Progenitor cell of endocrine pancreas (in vitro differentiated cells): ENCODE measurements at places on chromosomes 3 and 15. TPM values are rescaled to one million over a fixed set of nuclear protein-coding genes. Genes with fewer than 3 reads are reported as not detected.

GRCh38 chr3:61645148-61645547, 83.8 kb downstream of the PTPRG start:
- H3K36me3 ChIP-seq: peaks cover 28% of the 10 kb centered on the region
- no peak for DNase-seq
- H3K4me3 ChIP-seq: no peak overlapping the region
- peaks cover 4% of the 10 kb centered on the region for H3K4me1 ChIP-seq
- H3K27ac ChIP-seq: peak overlapping the region; percentile 92

- no peak for DNase-seq
- no peak overlapping the region for H3K4me3 ChIP-seq
- H3K4me1 ChIP-seq: no peaks in the 10 kb centered on the region
- no peak overlapping the region for H3K27ac ChIP-seq
- peaks cover 7% of the 10 kb centered on the region for H3K27me3 ChIP-seq
Observed at GRCh38 chr15:39188314-39188713, 392.6 kb upstream of the THBS1 start.

DNA sequence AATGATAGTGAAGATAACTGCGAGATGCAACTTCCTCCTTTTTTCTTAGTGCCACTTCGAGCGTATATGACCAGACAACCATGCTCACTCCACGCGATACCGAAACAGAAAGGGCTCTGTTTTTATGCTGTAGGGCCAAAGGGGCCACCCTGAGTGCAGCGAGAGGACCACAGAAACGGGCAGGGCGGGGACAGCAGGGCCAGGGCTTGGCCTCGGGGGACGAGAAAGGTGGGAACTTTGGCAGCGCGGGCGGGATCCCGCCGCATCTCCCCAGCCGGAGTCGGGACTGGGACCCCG, 483 bp downstream of the VPS13C start:
- H3K27me3 ChIP-seq: peaks cover 34% of the 10 kb centered on the region
- no peak for DNase-seq
- peaks cover 11% of the 10 kb centered on the region for H3K4me1 ChIP-seq
- H3K36me3 ChIP-seq: peaks cover 2% of the 10 kb centered on the region
- H3K4me3 ChIP-seq: peak overlapping the region; percentile 96
- H3K27ac ChIP-seq: peak overlapping the region; percentile 93

- peak overlapping the region; percentile 86 for H3K27ac ChIP-seq
- no peak for DNase-seq
- peaks cover 12% of the 10 kb centered on the region for H3K4me1 ChIP-seq
- peaks cover 32% of the 10 kb centered on the region for H3K36me3 ChIP-seq
Observed at GRCh38 chr3:48695393-48695753, 9.7 kb upstream of the NCKIPSD start.

The GALNT15 gene
- total RNA-seq: 0.18 and 0.46 TPM in 2 replicates
